Iris pigment epithelial cell (primary cell): ENCODE measurements at places on chromosomes 1 and 21.
A peak's percentile ranks its signal among the peaks of the same experiment; 100 is the strongest.

DNA sequence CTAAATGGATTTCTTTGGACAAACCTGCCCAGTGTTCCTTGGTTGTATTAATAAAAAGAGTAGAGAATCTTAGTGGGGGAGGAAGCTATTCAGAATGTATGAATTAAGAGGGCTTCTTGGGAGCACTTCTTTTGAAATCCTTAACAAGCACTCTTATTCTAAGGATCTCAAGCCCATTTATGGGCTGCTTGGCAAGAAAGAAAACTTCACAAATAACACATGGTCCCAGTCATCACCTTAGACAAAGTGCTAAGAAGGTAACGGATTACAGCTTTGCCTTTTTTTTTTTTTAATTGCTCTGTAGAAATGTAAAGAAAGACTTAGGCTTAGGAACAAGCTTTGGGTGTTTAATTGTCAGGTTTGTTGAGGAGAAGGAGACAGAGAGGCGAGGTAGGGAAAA is 76.6 kb upstream of the IPO9 start:
- no peak for DNase-seq

GRCh38 chr21:28669971-28670653 is 322.6 kb downstream of the LTN1 start:
- DNase-seq: no peak

GRCh38 chr1:47785561-47786271 is 211.5 kb downstream of the TRABD2B start:
- no peak for DNase-seq

GRCh38 chr1:54069791-54070170 is 16.4 kb downstream of the TCEANC2 start:
- peak; percentile 8 for DNase-seq

DNA sequence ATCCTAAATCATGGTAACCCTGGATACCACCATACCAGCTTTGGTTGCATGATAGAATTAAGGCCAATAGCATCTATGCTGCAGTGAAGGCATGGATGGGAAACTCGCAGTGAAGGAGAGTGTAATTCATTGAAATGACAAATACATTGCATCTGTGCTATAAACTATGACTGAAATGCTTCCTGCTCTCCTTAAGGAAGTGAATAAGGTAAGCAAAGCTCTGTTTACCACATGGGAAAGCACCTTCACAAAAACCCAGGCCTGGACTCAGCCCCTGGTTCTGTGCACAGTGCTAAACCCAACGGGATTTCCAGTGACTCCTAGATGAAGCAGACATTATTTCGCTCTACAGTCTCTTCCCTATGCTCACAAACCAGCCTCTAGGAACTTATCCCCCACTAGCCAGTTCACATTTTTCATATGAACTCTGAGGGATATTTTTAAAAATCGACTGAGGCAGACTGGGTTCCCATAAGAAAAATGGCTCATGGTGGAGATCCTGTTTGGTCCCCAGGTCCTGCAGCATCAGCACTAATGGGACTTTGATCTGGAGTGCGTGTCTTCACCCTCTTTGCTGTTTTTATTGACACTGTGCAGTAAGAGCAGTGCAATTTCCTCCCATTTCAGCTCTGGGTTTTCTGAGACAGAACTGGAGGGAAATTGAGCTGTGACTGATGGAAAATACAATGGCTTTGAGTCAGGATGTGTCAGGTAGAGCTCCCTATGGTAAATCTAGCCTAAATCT is 362.7 kb downstream of the SIPA1L2 start:
- DNase-seq: no peak

- DNase-seq: peak; percentile 27
Measured at GRCh38 chr1:226092965-226093364, 30.4 kb downstream of the H3-3A start.

GRCh38 chr1:84353695-84354094 is 44.6 kb upstream of the DNASE2B start:
- DNase-seq: no peak

- DNase-seq: peak; percentile 7
Measured at GRCh38 chr21:23475281-23476219, 2131.7 kb downstream of the MRPL39 start.

- peak; percentile 94 for DNase-seq
Measured at GRCh38 chr1:201774224-201774982, 54.6 kb upstream of the IPO9 start.
